ENCODE measurements at places on chromosomes 16 and 17.
A peak's percentile ranks its signal among the peaks of the same experiment; 100 is the strongest.

GRCh38 chr16:3879258-3879886 lies 1.1 kb downstream of the CREBBP start:
- H3K36me3 ChIP-seq, result peaks cover 19% of the 10 kb centered on the region
- H3K27ac ChIP-seq, result peak overlapping the region; percentile 29

DNA sequence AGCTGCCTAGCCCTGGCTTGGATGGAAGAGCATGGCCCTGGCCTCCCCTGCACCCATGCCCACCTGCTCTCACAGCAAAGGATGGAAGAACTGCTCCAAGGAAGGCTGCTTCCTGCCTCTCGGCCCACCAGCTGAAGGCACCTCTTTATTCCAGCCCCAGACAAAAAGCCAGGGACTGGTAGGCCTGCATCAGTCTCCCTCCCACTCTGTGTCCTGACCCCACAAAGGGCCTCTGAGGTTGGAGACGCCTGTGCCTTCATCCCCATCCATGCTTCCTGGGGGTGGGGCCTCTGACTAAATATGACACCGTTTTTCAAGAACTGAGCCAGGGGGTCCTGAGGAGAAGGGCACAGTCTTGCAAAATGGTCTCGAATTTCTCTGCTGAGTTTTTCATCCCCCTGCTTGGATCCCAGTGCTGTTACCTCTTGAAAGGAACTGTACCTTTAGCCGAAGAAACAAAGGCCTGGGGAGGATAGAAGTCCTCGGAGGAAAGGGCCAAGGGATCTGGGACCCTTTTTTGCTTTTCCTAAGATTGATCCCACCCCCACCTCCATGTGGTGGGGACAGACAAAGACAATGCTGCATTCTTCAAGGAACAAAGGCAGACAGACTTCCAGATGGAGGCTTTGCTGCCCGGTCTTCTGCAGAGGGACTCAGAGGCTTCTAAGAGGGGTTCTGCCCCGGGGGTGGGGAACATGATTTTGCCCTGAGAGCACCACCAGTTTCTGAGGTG lies 5.2 kb downstream of the C17orf50 start:
- peaks cover 8% of the 10 kb centered on the region for H3K27me3 ChIP-seq
- peaks cover 6% of the 10 kb centered on the region for H3K36me3 ChIP-seq
- peaks cover 8% of the 10 kb centered on the region for H3K4me1 ChIP-seq
- no peak overlapping the region for H3K27ac ChIP-seq
- peak overlapping the region; percentile 83 for H3K4me3 ChIP-seq

GRCh38 chr17:40290629-40291280 lies 3.1 kb downstream of the CDC6 start:
- H3K36me3 ChIP-seq, result peaks cover 10% of the 10 kb centered on the region
- H3K27me3 ChIP-seq, result no peaks in the 10 kb centered on the region
- no peak for DNase-seq
- H3K27ac ChIP-seq, result no peak overlapping the region
- H3K4me3 ChIP-seq, result no peak overlapping the region

- H3K27me3 ChIP-seq, result no peaks in the 10 kb centered on the region
- DNase-seq, result no peak
- H3K4me1 ChIP-seq, result peaks cover 22% of the 10 kb centered on the region
- H3K4me3 ChIP-seq, result peak overlapping the region; percentile 79
- peak overlapping the region; percentile 93 for H3K27ac ChIP-seq
- H3K36me3 ChIP-seq, result peaks cover 4% of the 10 kb centered on the region
Measured at GRCh38 chr17:41678411-41678906, 10.2 kb upstream of the EIF1 start.

- H3K27me3 ChIP-seq, result no peaks in the 10 kb centered on the region
- peaks cover 29% of the 10 kb centered on the region for H3K36me3 ChIP-seq
- H3K27ac ChIP-seq, result peak overlapping the region; percentile 74
- peaks cover 15% of the 10 kb centered on the region for H3K4me1 ChIP-seq
- DNase-seq, result no peak
Measured at GRCh38 chr16:88569614-88569984, 604 bp upstream of the ZC3H18 start.

DNA sequence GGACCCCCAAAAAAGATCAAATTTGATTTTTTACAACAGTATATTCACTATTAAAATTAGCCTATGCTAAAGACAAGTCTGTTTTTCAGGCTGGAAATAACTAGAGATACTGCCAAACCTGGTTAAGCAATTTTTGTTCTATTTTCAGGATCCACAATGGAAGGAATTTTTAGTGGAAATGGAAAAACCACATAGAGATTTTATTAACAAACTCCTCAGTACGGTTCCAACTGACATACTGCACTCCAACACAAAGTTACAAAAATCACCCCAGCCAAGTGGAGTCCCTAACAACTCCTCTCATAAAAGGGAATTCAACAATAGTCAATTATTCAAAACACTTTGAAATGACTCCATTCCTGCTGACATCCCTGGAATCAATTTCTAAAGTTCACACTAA lies 101.6 kb upstream of the TOB1 start:
- no peak overlapping the region for H3K4me3 ChIP-seq
- H3K4me1 ChIP-seq, result no peaks in the 10 kb centered on the region
- H3K36me3 ChIP-seq, result peaks cover 37% of the 10 kb centered on the region
- no peak overlapping the region for H3K27ac ChIP-seq
- no peaks in the 10 kb centered on the region for H3K27me3 ChIP-seq

DNA sequence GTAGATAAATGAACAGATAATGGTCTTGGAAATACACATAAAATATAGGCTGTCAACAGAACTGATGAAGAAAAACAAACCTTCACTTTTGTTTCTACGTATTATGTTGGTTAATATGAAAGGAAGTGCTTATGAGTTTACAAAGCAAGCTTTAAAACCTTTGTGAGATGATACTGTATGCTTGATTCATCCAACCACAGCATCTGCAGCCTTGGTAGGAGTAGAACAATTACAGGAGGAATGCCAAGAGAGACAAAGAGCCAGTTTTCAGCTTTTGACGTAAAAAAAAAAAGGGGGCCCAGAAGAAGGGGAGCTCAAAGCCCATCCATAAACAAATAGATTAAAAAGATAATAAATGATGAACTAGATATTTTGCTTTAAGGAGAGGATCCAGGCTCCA lies 13.3 kb downstream of the FAM20A start:
- no peak for DNase-seq
- H3K27ac ChIP-seq, result no peak overlapping the region
- H3K4me1 ChIP-seq, result no peaks in the 10 kb centered on the region
- no peak overlapping the region for H3K4me3 ChIP-seq
- peaks cover 51% of the 10 kb centered on the region for H3K27me3 ChIP-seq
- H3K36me3 ChIP-seq, result peaks cover 2% of the 10 kb centered on the region

DNA sequence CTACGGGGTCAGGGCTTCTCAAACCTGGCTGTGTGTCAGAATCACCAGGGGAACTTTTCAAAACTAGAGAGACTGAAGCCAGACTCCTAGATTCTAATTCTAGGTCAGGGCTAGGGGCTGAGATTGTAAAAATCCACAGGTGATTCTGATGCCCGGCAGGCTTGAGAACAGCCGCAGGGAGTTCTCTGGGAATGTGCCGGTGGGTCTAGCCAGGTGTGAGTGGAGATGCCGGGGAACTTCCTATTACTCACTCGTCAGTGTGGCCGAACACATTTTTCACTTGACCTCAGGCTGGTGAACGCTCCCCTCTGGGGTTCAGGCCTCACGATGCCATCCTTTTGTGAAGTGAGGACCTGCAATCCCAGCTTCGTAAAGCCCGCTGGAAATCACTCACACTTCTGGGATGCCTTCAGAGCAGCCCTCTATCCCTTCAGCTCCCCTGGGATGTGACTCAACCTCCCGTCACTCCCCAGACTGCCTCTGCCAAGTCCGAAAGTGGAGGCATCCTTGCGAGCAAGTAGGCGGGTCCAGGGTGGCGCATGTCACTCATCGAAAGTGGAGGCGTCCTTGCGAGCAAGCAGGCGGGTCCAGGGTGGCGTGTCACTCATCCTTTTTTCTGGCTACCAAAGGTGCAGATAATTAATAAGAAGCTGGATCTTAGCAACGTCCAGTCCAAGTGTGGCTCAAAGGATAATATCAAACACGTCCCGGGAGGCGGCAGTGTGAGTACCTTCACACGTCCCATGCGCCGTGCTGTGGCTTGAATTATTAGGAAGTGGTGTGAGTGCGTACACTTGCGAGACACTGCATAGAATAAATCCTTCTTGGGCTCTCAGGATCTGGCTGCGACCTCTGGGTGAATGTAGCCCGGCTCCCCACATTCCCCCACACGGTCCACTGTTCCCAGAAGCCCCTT lies 10.9 kb downstream of the STH start:
- no peak overlapping the region for H3K4me3 ChIP-seq
- DNase-seq, result no peak
- peaks cover 8% of the 10 kb centered on the region for H3K27me3 ChIP-seq
- no peaks in the 10 kb centered on the region for H3K36me3 ChIP-seq

DNA sequence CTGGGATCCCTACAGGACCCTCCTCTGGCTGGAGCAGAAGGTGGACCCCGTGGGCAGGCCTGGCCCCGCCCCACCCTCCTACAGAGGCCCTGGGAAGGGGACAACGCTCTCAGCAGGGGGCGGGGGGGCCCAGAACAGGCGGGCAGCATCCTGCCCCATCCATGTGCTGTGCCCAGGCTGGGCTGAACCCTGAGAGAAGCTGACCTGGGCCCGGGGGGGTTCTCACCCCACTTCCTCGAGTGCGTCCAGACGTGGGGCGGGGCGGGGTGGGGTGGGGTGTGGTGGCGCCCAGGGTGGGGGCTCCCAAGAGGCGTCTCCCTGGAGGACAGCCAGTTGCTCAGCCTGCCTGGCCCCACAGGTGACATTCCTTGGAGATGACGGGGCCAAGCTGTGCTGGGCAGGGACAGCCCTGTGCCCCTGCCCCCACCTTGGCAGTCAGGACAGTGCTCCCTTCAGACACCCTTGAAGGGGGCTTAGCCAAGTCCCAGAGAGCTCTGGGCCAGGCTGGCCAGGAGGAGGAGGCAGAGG lies 390 bp upstream of the UNC13D start:
- peaks cover 18% of the 10 kb centered on the region for H3K4me1 ChIP-seq
- peak overlapping the region; percentile 93 for H3K27ac ChIP-seq
- H3K36me3 ChIP-seq, result peaks cover 29% of the 10 kb centered on the region
- H3K27me3 ChIP-seq, result no peaks in the 10 kb centered on the region

DNA sequence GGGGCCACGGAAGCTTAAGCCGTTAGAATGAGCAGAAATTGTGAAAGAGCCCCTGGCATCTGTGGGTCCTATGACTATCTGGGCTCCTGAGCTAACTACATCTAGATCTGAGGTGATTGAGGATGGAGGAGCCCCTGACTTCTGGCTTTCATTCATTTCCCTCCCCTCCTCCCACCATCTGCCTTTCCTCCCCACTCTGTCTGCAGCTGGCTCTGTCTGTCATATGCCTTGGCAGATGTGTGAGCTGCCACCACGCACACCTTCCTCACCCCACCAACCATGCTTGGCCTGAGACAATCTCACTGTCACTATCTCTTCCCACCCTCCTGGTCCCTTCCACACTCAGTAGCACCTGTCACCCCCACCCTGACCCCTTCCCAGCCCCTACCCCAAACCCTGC lies 5.1 kb downstream of the CD300E start:
- H3K4me1 ChIP-seq, result no peaks in the 10 kb centered on the region
- H3K36me3 ChIP-seq, result no peaks in the 10 kb centered on the region
- H3K27ac ChIP-seq, result no peak overlapping the region
- DNase-seq, result no peak

GRCh38 chr17:78174346-78174869 lies 6.0 kb downstream of the SYNGR2 start:
- H3K27me3 ChIP-seq, result no peaks in the 10 kb centered on the region
- H3K36me3 ChIP-seq, result peaks cover 16% of the 10 kb centered on the region
- no peak for DNase-seq
- peak overlapping the region; percentile 92 for H3K27ac ChIP-seq
- no peak overlapping the region for H3K4me3 ChIP-seq
- H3K4me1 ChIP-seq, result peaks cover 57% of the 10 kb centered on the region

DNA sequence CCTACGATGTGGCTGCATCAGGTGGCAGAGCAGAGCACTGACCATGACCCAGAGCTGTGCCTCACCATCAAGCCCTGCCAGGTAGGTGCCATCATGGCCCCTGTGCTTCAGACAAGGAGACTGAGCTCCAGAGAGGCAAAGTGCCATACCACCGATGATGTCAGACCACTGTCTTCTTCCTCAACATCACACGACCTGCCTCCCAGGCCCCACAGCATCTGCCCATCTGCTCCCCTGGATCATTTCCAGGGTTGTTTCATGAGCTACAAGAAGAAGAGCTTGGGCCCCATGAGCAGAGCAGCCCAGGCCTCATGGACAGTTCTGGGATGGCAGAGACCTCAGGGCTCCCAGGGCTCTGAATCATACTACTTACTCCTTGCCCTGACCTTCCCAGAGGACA lies 9.9 kb downstream of the XYLT1 start:
- DNase-seq, result no peak
- H3K4me3 ChIP-seq, result no peak overlapping the region
- peak overlapping the region; percentile 4 for H3K27ac ChIP-seq
- H3K27me3 ChIP-seq, result no peaks in the 10 kb centered on the region
- peaks cover 5% of the 10 kb centered on the region for H3K36me3 ChIP-seq

DNA sequence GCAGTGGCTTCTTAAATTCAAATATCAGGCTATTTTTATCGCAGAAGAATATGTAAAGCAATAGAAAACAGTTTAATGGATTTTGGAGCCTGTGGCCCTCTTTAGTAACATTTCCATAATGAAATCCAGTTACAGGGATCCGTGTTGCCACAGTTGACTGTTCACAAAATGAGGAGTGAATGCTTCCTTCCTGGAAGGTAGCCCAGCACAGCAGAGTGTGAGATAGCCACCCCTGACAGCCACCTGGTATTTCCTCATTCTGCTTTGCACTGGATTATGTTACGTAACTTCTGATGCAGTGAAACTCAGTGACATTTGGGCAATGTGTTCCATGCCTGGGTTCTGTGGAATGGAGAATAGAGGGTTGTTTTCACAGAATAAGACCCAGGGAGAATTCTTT lies 517.2 kb downstream of the RBFOX1 start:
- H3K4me1 ChIP-seq, result no peaks in the 10 kb centered on the region
- H3K4me3 ChIP-seq, result no peak overlapping the region
- no peak overlapping the region for H3K27ac ChIP-seq
- H3K27me3 ChIP-seq, result no peaks in the 10 kb centered on the region
- no peaks in the 10 kb centered on the region for H3K36me3 ChIP-seq

DNA sequence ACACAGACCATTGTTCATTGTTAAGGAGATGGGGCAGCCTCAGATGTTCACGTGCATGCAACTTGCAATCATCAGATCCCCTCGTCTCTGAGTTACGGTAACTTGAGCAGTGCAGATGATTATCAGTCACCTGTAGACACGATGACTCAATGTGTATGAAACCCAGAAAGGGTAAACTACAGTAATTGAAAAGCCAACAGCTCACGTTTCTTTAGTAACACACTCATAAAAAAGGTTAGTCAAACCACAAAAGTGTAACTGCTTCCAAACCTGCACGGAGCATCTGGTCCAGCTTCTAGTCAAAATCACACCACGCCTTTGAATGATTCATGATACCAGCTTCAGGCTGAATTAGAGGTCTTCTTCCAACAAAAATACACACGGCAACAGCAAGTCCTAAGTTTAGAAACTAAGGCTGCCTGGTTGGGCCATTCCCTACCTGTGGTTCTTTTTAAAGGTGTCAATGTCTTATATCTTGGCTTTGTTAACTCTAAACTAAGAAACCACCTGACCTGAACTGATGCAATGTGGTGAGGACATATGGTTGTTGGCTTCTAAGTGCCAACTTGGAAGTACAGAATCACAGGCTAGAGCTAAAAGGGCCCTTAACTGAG lies 32.3 kb downstream of the GRB7 start:
- H3K4me1 ChIP-seq, result peaks cover 97% of the 10 kb centered on the region
- H3K27ac ChIP-seq, result peak overlapping the region; percentile 87
- H3K36me3 ChIP-seq, result peaks cover 76% of the 10 kb centered on the region
- DNase-seq, result no peak
- H3K27me3 ChIP-seq, result no peaks in the 10 kb centered on the region
